ENCODE measurements at places on chromosomes 7 and 10. TPM values are rescaled to one million over a fixed set of nuclear protein-coding genes. Genes with fewer than 3 reads are reported as not detected.

The GATA3 gene
- total RNA-seq: 1.4 TPM

The MYPN gene
- total RNA-seq: 1.8 TPM

The MSS51 gene
- 0.57 TPM for total RNA-seq

The BBS9 gene
- total RNA-seq: 27.9 TPM

The INA gene
- 0.46 TPM for total RNA-seq
